ENCODE measurements at places on chromosomes 6 and 20.

GRCh38 chr6:99609905-99610489, 3.4 kb downstream of the PRDM13 start:
- no peak for DNase-seq

DNA sequence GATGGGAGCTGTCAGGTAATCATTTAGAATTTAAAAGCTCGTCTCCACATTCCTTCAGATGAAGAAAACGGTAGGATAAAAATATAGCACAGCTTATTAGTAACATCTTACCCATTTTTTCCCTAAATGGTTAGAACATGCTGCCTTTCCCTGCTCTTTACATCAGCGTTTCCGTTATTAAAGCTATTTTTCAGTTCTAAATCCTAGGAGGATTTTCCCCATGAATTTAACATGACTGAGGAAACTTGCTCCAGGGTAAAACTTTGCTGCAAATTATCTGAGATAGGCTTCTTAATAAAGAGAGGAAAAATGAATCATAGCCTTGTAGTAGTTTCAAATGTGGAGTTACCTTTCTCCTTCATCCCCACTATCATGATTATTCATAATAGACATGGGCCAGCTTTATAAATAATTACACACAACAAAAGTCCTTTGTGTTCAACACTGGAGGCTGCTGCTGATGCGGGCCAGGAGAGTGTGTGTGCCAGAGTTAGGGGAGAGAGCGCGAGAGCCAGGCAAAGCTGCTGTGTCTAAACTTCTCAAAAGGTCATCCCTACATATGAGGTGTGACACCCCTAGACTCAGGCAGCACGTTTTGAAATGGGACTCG, 24.4 kb downstream of the MYLIP start:
- no peak for DNase-seq

- no peak for DNase-seq
Observed at GRCh38 chr6:44309631-44310030, 3.5 kb downstream of the AARS2 start.

DNA sequence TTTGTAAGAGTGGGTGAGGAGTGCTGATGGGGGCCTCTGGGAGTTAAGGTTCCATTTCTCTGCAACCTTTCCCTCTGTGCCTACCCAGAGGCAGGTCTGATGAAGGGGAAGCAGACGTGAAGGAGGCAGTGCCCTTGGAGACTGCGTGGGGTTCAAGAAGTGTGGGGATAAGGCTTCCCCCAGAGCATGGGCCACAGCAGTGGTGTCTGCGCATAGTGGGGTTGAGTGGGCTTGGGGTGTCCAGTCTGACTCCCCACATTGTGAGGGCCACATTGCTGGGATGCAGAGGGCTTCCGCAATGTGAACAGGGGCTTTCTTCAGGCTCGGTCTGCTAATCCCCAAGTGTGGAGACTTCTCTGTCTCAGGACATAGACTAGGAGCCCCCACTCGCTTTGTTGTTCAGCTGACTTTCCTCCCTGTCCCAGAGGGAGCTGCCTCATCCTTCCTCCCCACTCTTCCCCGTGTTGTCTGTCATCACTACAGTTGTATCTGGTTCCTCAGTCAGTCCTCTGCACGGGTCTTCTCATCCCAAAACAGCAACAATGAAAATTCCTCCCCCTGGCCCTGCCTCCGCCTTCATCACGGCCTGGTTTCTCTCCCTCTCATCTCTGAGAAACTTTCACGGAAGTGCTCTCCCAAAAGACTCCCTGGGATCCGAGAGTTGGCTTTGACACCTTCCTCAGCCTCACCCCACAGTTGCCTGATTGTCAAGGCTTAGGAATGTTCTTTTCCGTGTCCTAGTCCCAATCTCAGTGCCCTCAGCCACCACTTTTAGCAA, 2.8 kb downstream of the EBF4 start:
- DNase-seq, result no peak

DNA sequence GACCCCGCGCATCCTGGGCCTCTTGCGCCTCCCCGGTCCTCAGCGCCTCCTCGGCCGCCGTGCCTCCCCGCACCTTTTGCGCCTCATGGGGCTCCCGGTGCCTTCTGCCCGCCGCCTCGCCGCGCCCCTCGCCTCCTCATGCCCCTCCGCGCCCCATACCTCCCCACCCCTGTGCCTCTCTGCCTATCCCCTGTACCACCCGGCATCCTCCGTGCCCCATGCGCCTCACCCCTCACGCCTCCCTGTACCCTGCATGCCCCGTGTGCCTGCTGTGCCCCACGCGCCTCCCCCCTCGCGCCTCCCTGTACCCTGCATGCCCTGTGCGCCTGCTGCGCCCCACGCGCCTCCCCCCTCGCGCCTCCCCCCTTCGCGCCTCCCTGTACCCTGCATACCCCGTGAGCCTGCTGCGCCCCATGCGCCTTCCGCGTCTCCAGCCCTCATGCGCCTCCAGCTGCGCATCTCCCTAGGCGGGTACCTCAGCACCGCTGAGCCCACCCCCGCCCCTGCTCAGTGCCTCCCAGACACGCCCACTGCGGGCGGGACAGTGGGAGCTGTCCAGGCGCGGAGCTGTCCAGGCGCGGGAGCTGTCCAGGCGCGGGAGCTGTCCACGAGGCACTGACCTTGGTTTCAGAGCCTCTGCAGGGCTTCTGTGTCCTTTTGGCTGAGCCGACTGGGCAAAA, 37.1 kb downstream of the IGF2R start:
- DNase-seq, result no peak

DNA sequence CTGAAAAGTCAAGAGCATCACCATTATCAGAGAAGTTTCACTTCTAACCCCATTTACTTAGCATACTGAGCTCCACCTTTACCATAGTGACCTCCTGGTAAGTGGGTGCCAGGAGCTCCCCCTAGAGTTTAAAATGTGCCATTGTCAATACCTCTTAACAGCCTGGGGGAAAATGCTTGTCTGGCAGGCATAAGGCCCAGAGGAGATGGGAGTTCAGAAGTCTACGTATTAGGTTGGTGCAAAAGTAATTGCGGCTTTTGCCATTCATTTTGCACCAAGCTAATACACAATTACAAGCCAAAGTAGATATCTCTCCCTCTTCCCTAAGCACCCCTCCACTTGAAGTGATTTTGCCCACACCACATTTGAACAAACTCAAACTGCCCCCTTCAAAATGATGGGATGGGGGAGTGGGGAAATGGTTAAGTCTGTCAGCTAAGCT, 919.0 kb downstream of the KIF16B start:
- DNase-seq, result no peak

DNA sequence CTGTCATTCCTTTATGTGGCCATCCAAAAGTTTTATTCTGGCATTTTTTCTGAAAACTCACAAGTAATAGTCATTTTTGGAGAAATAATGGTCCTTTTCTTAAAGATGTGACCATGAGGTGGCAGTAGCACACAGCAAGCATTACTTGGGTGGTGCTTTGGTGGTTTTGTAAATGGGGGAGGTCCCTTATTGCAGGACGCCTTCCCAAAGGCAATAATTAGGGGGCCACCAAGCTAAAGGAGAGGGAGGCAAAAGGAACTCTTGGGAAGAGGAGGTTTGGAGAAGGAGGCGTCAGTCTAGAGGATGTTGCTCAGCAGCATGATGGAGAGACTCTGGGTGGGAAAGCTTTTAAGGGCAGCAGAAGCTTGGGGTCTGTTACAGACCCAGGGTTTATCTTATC, 422.6 kb upstream of the MMS22L start:
- no peak for DNase-seq

DNA sequence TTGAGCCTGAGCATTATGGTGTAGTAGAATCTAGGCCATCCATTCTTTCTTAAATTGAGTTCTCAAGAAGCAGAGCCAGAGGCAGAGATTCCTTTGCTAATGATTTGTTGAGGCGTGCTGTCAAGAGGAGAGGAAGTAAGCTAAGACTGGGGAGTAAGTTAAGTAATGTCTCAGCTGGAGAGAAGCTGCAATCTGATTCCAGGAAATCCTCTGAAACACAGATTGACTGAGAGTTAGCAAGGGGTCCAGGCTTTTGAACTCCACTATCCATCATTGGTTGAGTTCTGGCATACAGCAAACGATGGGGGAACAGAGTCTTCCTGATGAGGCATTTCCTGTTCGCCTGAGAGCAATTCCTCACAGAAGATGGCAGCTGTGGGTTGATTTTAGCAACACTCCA, 207.4 kb upstream of the RAB32 start:
- DNase-seq, result no peak

GRCh38 chr20:46022411-46023147, 6.4 kb upstream of the SLC12A5 start:
- DNase-seq, result no peak

DNA sequence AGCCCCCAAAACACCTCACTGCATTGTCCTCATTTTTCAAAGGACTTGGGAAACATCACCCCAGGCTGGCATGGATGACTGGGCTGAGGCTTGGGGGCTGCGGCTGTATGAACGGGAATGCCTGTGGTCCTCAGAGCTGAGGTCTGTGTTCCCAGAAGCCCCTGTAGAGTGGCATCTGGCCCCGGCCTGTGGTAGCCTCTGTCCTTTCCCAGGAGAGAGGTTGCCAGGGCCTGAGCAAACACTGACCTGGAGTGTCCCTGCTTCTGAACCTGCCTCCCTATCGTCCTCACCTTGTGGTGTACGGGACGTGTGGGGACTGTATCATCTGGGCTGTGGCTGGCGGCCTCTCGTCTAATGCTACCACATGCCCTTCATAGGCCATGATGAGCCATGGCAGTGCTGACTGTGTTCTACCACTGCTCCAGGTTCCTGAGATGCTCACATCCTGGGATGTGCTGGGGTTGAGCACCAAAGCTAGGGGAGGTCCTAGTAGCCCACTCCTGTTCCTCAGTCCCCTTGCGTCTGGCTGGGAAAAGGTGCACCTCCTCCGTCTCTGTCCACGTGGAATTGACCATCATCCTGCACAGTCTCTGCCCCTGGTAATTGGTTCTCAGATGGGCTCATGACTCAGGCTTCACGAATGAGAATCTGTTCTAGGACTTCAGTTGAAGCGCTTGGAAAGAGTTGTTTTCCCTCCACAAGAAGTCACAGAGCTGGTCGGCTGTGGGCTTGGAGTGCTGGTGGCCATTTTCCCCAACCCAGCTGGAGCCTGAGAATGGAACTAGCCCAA, 27.6 kb downstream of the PHACTR3 start:
- no peak for DNase-seq

GRCh38 chr6:164021589-164022250, 607.2 kb downstream of the QKI start:
- DNase-seq, result no peak

- DNase-seq, result no peak
Observed at GRCh38 chr20:48928832-48929725, 7.6 kb downstream of the ARFGEF2 start.

GRCh38 chr6:35778437-35778836, 2.0 kb downstream of the CLPSL2 start:
- no peak for DNase-seq

DNA sequence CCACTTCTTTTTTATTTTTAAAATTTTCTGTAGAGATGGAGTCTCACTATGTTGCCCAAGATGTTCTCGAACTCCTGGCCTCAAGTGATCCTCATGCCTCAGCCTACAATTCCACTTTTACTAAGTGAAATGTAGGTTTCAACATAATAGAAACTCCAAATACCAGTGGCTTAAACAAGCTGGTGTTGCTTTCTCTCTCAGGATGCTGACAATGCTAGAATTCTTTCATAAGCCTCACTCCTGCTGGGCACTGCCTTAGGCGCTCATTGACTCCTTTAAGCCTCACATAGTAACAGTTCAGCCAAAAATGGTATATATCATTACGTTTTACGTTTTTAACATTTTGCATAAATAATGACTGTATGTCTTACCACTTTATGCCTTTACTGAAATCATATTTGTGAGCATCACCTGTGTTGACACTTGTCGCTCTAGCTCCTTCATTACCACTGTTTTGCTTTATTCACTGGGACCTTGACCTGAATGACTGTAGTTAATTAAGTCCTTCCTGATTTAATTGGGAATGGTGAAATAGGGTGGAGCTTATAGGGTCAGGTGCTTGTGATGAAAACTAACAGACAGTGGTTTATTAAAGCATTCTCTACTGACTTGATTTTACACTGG, 3.9 kb upstream of the CST9 start:
- DNase-seq, result no peak

GRCh38 chr6:147639279-147639678, 130.8 kb downstream of the SAMD5 start:
- DNase-seq, result no peak

DNA sequence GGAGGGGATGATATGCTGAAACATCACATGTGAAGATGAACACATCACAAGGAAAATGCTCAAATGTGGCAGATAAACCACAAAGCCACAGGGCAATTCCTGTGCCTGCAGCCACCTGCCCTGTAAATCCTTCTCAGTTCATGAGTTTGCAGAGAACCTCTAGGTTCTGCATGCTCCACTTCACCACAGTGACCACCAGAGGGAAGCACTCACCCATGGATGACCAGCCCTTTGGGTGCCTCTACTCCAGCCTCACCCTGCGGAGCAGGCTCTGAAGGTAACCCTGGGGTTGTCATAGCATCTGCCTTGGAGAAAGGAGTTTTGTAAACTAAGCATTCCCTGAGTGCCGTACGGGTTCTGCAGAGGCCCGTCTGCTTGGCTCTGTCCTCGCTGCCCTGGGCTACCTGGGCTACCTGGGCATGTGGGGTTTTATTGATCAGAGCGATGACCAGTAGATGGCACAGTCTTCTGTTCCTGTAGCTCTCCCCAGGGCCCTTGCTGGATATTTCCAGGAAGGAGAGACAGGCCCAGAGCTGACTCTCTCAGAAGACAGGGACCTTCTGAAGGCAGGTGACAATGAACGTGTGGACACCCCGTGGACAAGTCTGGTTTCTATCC, 31.7 kb upstream of the CST1 start:
- DNase-seq, result no peak

DNA sequence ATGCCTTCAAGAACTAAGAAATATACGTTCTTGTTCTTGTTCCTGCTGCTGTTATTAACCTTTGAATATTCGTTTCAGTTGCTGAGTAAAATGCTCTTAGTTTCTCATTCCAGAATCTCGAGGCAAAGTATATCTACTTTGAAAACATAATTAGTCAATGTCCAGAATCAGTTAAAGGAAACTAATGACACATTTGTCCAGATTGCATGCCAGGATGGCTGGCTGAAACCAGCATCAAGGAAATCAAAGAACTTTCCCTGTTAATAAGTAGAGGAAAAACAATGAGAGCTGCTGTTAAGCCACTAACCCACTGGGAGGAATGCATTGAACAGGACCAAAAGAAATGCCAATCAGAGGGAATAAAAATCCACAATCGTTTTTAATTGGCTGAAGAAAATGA, 196.9 kb downstream of the ALDH8A1 start:
- no peak for DNase-seq

DNA sequence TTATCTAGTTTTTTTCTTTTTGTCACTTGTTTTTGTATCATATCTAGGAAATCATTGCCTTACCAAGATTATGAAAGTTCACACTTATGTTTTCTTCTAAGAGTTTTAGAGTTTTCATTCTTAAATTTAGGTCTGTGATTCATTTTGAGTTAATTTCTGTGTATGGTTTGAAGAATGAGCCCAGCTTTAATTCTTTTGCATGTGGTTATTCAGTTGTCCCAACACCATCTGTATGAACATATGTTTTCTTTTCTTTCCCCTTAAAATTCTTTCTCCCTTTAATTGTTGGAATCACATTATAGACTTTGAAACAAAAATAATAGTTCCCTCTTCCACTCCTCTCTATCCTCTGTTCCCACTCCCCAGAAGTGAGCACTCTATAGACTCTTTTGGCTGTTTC, 85.4 kb downstream of the SLX4IP start:
- DNase-seq, result no peak

- DNase-seq, result peak; percentile 84
Observed at GRCh38 chr6:24919056-24919892, 16.5 kb downstream of the RIPOR2 start.

GRCh38 chr6:82237013-82237412, 10.5 kb downstream of the IBTK start:
- DNase-seq, result no peak

GRCh38 chr20:40294747-40295146, 394.3 kb downstream of the MAFB start:
- DNase-seq, result no peak
